Stimulated activated CD4-positive, alpha-beta T cell treated with anti-CD3 and anti-CD28 coated beads, Interleukin-1b, Interleukin-23, amount 100 ng/mL, for 1 hour (primary cell): ENCODE measurements at places on chromosomes 6 and 20.

DNA sequence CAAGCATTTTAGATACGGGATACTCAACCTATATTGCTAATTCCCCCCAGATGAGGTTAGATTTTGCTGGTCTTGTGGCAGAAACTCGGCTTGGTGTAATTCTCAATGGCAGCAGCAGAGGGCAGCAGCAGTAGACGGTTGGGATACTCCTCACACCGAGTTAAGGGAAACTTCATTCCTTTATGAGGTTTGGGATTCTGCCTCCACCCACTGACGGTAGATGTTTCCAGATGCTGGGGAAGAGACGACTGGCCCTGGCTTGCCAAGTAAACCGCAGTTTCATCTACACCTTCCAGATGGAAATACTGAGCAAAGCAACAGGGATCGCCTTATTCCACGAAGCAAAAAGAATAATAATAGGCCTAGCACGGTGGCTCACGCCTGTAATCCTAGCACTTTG is 8.2 kb upstream of the TBC1D7 start:
- peak; percentile 84 for DNase-seq

GRCh38 chr20:32702706-32703425 is 29.1 kb upstream of the C20orf203 start:
- DNase-seq = no peak

GRCh38 chr6:29755295-29755871 is 32.1 kb downstream of the HLA-F start:
- DNase-seq = no peak

- no peak for DNase-seq
Measured at GRCh38 chr20:64067733-64068307, 4.8 kb downstream of the TCEA2 start.

DNA sequence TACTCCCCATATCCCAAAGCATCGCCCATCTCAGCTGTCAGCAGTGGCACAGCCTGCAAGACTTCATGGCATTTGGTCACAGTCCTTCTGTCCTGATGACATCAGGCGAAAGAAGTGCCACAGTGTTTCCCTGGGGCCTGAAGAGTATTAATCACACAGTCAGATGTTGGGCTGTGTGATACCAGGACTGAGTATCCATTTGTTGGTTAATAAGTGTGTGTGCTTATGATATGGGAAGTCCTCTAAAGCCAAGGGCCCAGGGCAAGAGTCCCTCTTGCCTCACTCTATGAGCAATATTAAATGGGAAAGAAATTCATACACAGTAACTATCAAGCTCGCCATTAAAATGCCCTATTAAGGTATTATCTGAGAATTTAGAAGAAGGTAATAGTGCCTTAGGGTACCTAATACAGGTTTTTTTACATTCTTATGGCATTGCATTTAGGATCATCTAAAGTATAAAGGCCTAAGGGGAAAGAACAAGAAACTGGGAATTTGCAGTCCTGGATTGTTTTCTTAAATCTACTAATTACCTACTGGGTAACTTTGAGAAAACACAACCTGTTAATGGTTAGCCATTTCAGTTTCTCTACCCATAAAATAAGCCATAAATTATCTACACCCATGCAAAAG is 204.1 kb upstream of the PREP start:
- no peak for DNase-seq

- DNase-seq = no peak
Measured at GRCh38 chr6:24763578-24763977, 11.2 kb upstream of the GMNN start.

GRCh38 chr6:133891149-133891926 is 2.4 kb downstream of the TCF21 start:
- DNase-seq = no peak

GRCh38 chr20:46801003-46801702 is 91.7 kb downstream of the SLC2A10 start:
- DNase-seq = no peak

GRCh38 chr6:53440336-53440945 is 91.7 kb upstream of the ELOVL5 start:
- no peak for DNase-seq
